K562 (cell line): ENCODE measurements at places on chromosomes 2 and 18. TPM values are rescaled to one million over a fixed set of nuclear protein-coding genes. Genes with fewer than 3 reads are reported as not detected.

SCTR gene
- not detected in 2 replicates for polyA plus RNA-seq

RGPD4 gene
- polyA plus RNA-seq = not detected in 2 replicates

CCDC178 gene
- 0.12 TPM in 1 of 2 replicates, not detected in the other for polyA plus RNA-seq

ACKR3 gene
- not detected in 2 replicates for polyA plus RNA-seq

MEP1B gene
- polyA plus RNA-seq = 0.11 TPM in 1 of 2 replicates, not detected in the other

VRK2 gene
- polyA plus RNA-seq = 27.2 and 30.1 TPM in 2 replicates

C2orf81 gene
- not detected in 2 replicates for polyA plus RNA-seq

NT5C1B gene
- not detected in 2 replicates for polyA plus RNA-seq

CYTIP gene
- 0.03 and 0.22 TPM in 2 replicates for polyA plus RNA-seq

ST8SIA5 gene
- 0.01 TPM in 1 of 2 replicates, not detected in the other for polyA plus RNA-seq

ICOS gene
- not detected in 2 replicates for polyA plus RNA-seq

AP1S3 gene
- polyA plus RNA-seq = 2.1 and 3.8 TPM in 2 replicates

UGGT1 gene
- 24.4 and 34.1 TPM in 2 replicates for polyA plus RNA-seq

ZNF521 gene
- polyA plus RNA-seq = 0.81 and 1.6 TPM in 2 replicates

DPP10 gene
- not detected in 2 replicates for polyA plus RNA-seq

IL1R1 gene
- polyA plus RNA-seq = 1.6 and 2.5 TPM in 2 replicates

VWC2L gene
- not detected in 2 replicates for polyA plus RNA-seq

CYB5A gene
- 15.6 and 19.6 TPM in 2 replicates for polyA plus RNA-seq

SKOR2 gene
- not detected in 2 replicates for polyA plus RNA-seq

SCN1A gene
- not detected in 2 replicates for polyA plus RNA-seq

NEDD4L gene
- 22.5 and 25.2 TPM in 2 replicates for polyA plus RNA-seq

NPAS2 gene
- polyA plus RNA-seq = not detected in 2 replicates

IL36RN gene
- not detected in 2 replicates for polyA plus RNA-seq

ANAPC1 gene
- polyA plus RNA-seq = 57.5 and 77.5 TPM in 2 replicates

SPEG gene
- polyA plus RNA-seq = 6.5 and 7.9 TPM in 2 replicates

FBXO36 gene
- polyA plus RNA-seq = 0.22 and 0.40 TPM in 2 replicates

ANKRD53 gene
- not detected in 2 replicates for polyA plus RNA-seq

IL36B gene
- not detected in 2 replicates for polyA plus RNA-seq

CYP26B1 gene
- not detected in 2 replicates for polyA plus RNA-seq

POTEI gene
- polyA plus RNA-seq = 0.74 and 1.3 TPM in 2 replicates

BOLL gene
- polyA plus RNA-seq = 0.09 and 0.12 TPM in 2 replicates

DTNB gene
- polyA plus RNA-seq = 0.08 and 0.81 TPM in 2 replicates

RGPD6 gene
- 0.45 and 0.94 TPM in 2 replicates for polyA plus RNA-seq

ZAP70 gene
- polyA plus RNA-seq = 0.20 and 0.76 TPM in 2 replicates

RBM44 gene
- polyA plus RNA-seq = 0.20 and 0.25 TPM in 2 replicates

PRSS56 gene
- polyA plus RNA-seq = not detected in 2 replicates

RFX8 gene
- not detected in 2 replicates for polyA plus RNA-seq

ERBB4 gene
- not detected in 2 replicates for polyA plus RNA-seq

PAIP2B gene
- polyA plus RNA-seq = 0.20 and 0.24 TPM in 2 replicates

SP9 gene
- 0.20 and 0.23 TPM in 2 replicates for polyA plus RNA-seq

PARD3B gene
- 0.61 and 0.70 TPM in 2 replicates for polyA plus RNA-seq

EGR4 gene
- not detected in 2 replicates for polyA plus RNA-seq

CD8B2 gene
- not detected in 2 replicates for polyA plus RNA-seq

ETAA1 gene
- polyA plus RNA-seq = 9.3 and 9.7 TPM in 2 replicates

TEKT4 gene
- not detected in 2 replicates for polyA plus RNA-seq

ANKRD30B gene
- not detected in 2 replicates for polyA plus RNA-seq

PLA2R1 gene
- under 0.01 TPM in 1 of 2 replicates, not detected in the other for polyA plus RNA-seq

GPAT2 gene
- polyA plus RNA-seq = 0.42 and 1.2 TPM in 2 replicates

FBXO41 gene
- polyA plus RNA-seq = 6.8 and 7.1 TPM in 2 replicates

UGT1A3 gene
- not detected in 2 replicates for polyA plus RNA-seq

MREG gene
- polyA plus RNA-seq = 2.0 and 2.8 TPM in 2 replicates
